Occipital lobe (tissue), 3 donors: ENCODE measurements at places on chromosomes 2 and 18.

GRCh38 chr2:44953499-44953883, 12.0 kb downstream of the SIX3 start:
- DNase-seq, result no peak

- DNase-seq, result no peak
These were observed 243.9 kb downstream of the TRIB2 start for GRCh38 chr2:12960671-12961070.

DNA sequence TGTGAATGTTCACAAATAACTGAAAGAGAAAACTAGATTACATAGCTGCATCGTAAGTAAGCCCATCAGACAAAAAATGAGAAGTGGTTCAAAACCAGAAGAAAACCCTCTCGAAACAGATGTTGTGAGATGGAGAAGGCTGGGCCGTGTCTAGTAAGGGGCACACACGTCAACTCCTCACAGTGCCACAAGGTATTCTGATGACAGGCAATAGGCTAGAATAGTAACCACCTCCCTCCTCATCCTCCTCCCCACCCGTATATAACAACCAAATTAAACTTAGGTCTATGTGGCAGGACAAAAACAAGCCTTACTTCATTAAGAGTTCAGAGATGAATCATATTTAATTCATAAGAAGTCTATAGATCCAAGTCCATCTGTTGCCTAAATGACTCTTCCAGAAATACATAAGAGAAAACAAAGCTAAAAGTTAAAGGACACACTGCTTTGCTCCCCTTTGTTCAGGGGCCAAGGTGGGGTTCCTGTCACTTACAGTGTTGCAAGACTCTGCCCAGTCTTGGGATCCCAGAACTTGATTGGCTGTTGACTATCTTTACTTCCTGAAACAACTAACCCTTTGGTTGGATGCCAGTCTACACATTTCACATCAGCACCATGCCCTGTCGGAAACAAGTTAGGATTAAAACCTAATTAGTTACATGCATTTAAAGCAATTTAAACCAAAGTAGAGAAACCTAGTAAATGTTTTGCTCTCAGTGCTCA, 25.0 kb downstream of the SFT2D3 start:
- no peak for DNase-seq

DNA sequence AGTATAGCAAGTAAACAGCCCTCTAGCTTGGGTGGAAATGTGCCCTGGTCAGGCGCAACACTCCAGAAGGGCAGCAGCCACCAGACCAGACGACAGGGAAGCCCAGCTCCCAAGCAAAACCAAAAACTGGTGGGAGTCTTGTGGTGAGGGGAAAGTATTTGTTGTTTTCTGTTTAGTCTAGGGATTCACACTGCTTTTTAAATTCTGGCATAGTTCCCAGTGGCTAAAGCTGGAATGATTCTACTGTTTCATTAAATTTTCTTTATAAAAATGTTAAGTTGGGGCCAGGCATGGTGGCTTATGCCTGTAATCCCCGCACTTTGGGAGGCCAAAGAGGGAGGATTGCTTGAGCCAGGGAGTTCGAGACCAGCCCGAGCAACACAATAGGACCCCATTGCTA, 38.5 kb downstream of the MERTK start:
- DNase-seq, result no peak

GRCh38 chr18:10852385-10853303, 296.7 kb downstream of the PIEZO2 start:
- DNase-seq, result no peak

GRCh38 chr2:64448041-64448426, 5.9 kb upstream of the LGALSL start:
- no peak for DNase-seq
